ENCODE measurements at places on chromosomes 3 and 15.

GRCh38 chr3:180973543-180973942, 16.0 kb downstream of the DNAJC19 start:
- DNase-seq = no peak

DNA sequence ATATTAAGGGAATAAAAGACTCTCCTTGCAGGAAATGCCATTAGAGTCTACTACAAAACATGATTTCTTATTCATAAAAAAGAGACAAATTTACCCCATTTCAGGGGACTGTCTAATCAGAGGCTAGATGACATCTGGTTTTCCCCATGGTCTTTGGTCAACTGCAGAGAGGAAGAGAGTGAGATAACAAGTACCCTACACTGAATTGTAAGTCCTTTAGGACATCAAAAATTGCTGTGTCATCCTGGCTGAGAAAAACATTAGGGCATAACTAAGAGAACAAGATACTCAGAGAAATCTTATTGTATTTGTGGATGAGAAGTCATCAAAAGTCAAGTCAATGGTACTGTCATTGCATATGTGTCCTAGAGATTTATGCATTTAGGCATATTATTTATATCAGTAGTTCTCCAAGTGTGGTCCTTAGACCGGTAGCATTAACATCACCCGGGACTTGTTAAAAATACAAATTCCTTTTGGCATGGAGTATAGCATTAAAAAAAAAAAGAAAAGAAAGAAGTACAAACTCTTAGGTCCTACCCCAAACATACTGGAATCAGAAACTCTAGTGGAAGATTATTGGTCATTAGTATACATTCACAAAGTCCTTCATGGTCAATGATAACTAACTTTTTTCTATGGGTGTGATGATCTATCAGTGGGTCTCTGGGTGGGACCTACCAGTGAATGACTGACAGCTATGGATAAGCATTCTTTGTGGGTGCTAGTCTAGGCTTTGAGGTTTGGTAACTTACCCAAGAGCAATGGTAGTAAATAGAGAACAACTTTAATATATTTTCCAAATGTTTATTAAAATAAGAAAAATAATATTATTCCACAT, 29.0 kb upstream of the TBC1D5 start:
- DNase-seq = no peak

DNA sequence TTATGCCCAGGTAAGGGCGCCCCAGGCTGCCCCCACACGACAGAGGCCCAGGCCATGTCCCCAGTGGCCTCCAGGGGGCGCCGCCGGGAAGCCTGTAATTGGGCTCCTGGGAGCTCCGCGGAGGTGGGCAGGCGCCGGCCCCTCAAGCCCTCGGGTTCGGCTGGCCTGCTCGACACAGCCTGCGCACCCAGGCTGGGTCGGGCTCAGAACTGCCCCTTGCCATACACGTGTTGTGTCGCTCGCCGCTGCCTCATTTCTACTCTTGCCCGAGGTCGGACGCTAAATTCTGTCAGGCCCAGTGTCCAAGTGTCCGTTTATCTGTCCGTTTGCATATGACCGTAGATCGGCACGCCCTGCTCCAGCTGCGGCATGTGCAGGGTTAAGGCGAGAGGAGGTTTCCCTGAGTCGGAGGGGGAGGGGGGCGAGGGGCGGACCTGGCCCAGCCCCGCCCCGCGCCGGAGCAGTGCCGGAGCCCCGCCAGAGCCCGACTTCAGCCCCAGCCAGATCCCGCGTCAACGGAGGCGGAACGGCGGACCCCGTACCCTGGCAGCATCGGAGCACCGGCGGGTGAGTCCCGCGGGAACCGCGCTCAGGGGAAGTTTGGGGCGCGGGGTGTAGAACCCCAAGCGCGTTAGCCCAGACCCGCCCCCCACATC, at the start of gene KLHDC8B:
Gene KLHDC8B (plus strand): TSS at position 480 of the 656 bp plus-strand sequence. CDS start 1,172 bp downstream, outside the sequence.
- peak; percentile 87 for DNase-seq

DNA sequence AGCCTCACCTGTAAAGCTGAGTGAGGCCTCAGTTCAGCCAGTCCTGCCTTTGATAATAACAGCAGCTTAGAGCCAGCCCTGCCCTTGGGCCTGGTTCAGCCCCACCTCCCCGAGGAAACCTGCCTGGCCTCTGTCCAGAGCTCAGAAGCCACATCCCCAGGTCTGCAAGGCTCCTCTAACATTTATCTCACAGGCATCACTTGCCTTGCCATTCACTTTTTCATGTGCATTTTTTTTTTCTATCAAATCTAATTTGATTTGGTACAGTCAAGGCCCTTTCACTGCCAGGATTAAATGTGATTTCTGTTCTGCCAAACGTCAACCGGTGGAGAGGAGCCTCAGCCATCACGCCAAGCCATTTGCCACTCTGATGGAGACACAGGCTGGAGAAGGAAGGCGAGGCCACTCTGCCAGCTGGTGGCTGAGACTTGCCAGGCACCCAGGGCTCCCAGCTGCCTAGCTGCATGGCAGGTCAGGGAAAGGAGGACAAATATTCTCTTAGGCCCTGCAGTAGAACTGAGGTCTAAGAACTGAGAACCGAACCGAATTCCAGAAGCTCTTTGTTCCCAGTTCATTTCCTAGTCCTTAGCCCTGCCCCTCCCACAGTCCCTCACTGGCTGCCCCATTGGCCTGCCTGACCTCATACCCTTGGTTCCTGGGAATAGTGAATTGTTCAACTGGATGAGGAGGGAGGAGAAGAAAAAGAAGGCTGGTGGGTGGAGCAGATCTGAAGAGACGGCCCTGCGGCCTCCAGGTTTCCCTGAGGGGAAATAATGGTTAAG, 76.4 kb downstream of the SPSB4 start:
- DNase-seq = no peak

- DNase-seq = no peak
Observed at GRCh38 chr15:57205996-57206395, 170.3 kb upstream of the CGNL1 start.

DNA sequence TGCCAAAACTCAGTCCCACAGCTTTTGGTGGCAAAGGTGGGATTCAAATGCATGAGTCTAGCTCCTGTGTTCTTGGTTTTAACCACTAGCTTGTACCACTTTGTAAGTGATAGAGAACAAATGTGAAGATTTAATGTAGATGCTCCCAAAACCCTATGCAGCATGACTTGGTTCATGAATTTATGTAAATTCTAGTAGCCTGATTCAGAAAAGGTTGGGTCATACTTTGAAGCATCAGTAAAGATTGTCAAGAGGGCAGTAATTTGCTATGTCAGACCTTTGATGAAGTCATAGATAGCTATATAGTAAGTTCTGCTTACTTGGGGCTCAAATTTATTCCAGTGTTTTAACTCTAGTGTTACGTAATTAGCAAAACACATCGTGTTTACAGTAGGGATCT, 75.6 kb downstream of the VPS8 start:
- no peak for DNase-seq

- DNase-seq = no peak
Observed at GRCh38 chr15:65189102-65189740, 4.1 kb upstream of the CLPX start.

GRCh38 chr3:193922034-193922774, 213.7 kb upstream of the HES1 start:
- DNase-seq = no peak

- DNase-seq = no peak
Observed at GRCh38 chr15:40964006-40964405, 10.7 kb downstream of the CHAC1 start.

DNA sequence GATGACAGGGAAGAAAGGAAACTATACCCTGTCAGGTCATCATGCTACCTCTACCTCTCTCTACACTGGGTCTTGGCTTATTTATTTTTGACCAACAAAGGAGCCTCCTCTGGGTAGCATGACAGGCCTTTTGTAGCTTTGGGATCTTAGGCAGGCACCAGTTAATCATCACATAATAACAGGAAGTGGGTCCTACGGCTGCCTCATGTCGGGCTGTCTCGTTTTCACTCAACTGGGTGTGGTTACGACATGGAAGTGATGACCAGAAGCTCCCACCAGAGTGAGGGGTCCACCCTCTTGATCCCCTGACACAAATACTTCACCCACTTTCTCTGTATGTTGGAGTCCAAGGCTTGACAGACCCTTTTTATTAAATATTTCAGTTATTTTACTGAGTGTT, 105.3 kb downstream of the CD47 start:
- no peak for DNase-seq

All from anterior cingulate cortex (tissue), 58 donors.